Globus pallidus (tissue), 1 donor: ENCODE measurements at places on chromosomes 6 and 20.

- DNase-seq, result no peak
These were observed 2.3 kb downstream of the DNAAF9 start for GRCh38 chr20:3405139-3405538.

GRCh38 chr6:5997420-5997987 is 9.2 kb downstream of the NRN1 start:
- no peak for DNase-seq

- DNase-seq, result no peak
These were observed 47.8 kb upstream of the ENTPD6 start for GRCh38 chr20:25147716-25148115.

DNA sequence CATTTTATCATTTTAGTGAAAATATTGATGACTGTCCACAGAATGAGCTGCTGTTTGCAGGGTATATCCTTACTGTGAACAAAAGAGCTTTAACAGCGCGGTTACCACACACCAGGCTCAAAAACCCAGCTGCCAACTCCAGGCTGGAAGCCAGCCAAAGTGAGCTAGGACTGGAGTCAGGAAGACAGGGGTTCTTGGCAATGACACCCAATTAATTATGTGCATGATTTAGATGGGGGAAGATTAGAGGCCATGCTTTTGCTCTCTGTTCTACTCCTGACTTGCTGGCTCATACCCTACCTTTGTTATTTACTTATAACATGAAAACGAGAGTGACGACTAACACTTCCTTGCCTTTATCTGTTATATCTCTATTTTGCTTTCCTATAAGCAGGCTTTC is 128.9 kb upstream of the SHLD1 start:
- DNase-seq, result peak; percentile 54

DNA sequence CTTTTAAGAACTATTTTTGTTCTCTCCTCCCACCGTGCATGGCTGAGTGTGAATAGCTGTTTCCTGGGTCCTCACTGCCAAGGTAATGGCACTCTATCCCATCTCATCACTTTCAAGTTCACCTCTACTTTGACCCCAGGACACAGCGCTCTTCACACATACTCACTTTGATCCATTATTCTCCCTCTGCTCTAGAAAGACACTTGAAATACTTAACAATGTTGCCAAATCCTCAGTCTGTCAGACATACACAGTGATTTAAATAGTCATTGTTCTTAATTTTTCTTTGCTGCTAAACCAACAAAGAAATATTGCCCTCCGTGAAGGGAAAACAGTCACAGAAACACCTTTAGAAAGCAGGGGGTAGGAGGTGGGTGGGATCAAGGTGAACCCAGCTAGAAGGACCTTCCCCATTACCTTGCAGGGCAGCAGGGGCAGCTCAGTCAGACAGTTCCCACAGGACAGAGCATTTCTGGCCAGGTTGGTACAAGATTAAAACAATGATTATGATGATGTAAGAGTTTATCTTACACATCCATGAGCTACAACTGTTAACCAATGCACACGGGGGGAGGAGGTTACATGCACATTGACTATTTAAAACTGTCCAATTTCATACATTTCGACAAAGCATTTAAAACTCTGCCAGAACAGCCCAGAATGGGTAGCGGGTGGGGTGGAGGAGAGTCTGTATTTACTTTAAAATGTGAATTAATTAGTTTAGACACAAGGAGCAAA is 2.4 kb downstream of the SLC22A23 start:
- no peak for DNase-seq

GRCh38 chr6:3635482-3635881 is 116.0 kb downstream of the PXDC1 start:
- DNase-seq, result peak; percentile 46

DNA sequence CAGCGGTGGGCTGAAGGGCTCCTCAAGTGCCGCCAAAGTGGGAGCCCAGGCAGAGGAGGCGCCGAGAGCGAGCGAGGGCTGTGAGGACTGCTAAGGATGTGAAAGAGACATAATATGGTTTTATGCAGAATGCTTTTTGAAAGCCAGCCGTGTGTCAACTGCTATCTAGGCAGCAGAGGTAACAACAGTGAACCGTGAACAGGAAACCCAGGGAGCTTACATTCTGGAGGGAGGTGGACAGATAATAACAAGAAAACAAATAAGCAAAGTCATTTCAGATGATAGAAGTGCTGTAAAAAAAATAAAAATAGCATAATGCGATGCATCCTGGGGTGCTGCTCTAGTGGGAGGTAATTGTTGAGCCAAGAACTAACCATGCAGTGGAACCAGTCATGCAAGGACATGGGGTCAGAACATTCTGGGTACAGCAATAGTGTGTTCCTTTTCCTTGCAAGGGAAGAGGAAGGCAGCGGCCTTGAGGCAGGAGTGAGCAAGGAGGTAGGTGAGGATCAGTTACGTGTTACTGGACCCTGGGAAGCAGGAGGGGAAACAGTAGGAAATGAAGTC is 134.4 kb upstream of the TMEM170B start:
- no peak for DNase-seq

- DNase-seq, result no peak
These were observed 85.9 kb downstream of the ADTRP start for GRCh38 chr6:11692451-11693376.

DNA sequence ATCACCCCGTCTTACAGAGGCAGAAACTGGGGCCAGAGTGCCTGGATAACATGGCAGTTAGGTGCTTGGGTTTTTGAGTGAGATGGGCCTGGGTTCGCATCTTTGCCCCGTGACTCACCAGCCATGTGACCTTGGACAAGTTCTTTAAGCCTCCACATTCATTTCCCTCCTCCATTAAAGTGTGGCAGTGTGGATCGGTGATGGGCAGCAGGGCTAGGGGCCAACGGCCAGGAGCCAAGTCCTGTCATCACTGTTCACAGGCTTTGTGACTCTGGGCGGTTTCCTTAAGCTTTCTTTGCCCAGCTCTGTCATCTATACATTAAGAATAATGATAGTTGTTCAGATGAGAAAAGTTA is 85.5 kb upstream of the PMEPA1 start:
- DNase-seq, result no peak

DNA sequence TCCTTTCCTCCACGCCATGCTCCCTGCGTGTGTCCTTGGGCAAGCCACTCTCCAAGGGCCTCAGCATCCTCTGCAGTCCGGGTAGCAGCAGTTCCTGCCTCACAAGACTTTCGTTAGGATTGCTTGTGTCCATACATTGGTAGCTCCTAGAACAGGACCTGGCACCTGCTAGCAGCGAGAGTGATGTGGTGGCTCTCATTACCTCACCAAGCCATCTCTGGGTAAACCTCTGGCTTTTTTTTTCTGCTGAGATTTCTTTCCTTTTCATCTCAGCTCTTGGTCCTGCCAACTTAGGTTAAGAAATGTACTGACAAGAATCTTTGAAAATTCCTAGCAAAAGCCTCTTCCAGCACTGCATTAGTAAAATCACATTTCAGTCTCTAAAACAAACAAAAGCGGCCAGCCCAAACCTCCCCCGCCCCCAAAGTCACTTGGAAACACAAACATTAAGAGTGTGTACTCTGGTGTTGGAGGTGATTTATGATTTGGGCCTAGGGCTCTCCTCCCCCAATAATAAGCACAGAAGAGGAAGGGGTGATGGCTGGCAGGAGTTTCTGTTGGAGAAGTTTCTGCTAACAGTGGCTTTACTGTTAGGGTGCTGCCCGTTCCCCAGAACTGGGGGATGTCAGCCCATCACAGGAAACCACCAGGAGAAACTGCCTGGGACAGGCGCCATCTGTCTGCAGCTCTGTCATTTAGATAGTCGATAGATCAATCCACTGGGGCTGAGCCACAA is 199.2 kb downstream of the CD83 start:
- no peak for DNase-seq

- DNase-seq, result no peak
These were observed 73.5 kb downstream of the TRAM2 start for GRCh38 chr6:52503323-52503747.

GRCh38 chr6:90434094-90434493 is 137.5 kb upstream of the BACH2 start:
- no peak for DNase-seq

GRCh38 chr6:150535151-150535804 is 64.4 kb upstream of the PLEKHG1 start:
- DNase-seq, result no peak

DNA sequence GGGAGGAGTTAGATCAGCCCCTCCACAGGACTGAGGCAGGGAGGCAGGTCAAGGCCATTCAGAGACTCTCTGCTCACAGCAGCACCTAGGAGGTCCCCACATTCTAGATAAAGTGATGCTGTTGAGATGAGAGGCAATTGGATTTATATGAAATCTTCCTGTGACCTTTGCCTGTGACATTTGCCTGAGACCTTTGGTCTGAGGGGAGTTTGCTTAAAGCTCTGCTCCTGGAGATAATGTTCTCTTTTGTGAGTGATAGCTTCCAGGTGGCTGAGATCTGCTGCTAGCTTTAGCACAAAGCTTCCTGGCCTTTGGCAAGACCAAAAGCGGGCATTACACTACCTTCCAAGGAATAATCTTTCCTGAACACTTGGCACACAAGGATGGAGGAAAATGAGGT is 43.3 kb downstream of the TMEM244 start:
- no peak for DNase-seq

DNA sequence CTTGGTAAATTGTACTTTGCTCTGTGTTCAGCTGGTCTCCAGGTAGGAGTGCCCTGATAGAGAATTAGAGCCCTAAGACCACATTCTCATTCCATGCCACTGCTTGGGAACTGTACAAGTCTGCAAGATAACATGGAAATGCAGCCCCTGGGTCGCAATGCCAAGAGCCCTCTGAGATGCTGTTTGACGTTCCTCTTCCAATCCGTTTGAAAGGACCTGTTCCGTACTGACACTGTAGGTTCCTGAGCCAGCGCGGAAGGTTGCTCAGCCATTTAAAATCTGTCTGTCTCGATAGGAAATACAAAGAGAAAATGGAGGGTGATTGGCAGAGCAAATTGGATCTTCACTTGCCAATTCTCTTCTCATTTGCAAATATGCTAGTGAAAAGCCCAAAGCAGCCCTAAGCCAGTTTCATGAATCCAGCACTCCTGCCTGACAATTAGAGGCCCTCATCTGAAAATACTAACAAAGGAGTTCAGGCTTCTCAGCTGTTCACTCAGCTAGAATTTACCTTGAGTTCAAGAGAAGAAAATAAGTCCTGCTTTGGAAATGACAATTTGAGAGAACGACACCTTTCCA is 100.6 kb upstream of the AFDN start:
- DNase-seq, result no peak

GRCh38 chr6:154481521-154482013 is 28.9 kb downstream of the CNKSR3 start:
- no peak for DNase-seq

DNA sequence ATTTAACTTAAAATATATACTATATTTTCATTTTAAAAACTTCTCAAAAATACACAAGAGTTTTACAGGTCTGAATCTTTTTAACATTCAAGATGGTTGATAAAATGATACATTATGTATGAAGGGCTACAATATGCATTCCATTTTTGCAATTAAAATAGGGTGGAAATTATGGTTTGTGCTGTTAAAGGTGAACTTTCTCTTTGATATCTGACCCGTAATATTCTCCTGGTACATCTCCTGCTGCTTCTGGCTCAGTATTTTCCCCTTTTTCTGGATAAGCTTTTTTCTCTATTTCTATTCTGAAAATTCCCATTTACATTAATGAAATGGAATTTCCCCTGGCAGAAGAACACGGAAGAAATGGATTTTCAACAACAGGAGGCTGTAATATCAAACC is 27.4 kb upstream of the LCA5 start:
- DNase-seq, result no peak

- DNase-seq, result no peak
These were observed 2.0 kb downstream of the TDRD6 start for GRCh38 chr6:46689657-46690056.
